NCI-H146 (cell line): ENCODE measurements at places on chromosomes 3 and 15.

DNA sequence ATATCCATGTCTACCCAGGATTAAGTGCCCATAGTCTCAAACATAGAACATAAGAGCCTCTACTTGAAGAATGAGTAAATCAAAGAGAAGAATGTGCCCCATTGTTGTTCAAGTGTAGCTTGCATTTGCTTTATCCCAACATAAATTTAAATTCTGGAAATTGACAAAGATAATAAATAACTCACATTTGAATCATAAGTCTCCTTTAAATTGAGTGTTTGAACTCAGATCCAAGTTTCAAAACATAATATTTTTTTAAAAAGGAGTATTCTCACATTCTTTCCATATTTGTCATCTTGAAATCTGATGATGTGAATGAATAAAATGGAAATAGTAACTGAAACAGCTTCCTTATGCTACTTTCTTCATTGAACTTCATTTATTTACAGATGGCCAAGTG, 135.2 kb downstream of the MECOM start:
- DNase-seq: no peak

- peak; percentile 1 for DNase-seq
Measured at GRCh38 chr3:25532431-25533162, 104.5 kb downstream of the RARB start.

DNA sequence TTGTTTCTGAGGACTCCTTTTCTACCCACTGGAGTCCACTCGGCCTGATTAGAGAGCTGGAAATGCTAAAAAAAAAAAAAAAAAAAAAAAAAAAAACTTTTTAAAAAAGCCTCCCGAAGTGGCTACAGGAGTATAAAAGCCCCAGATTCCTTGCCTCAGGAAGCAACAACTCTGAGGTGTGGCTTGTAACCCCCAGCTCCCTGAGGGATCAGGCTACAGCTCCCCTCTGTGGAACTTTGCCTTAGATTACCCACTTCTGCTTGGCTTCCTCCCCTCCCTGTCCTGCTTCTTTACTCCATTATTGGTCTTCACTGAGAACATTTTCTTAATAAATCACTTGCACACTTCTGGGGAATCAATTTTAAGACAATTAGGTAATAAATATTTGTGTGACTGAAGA, 49.7 kb upstream of the GADL1 start:
- no peak for DNase-seq

DNA sequence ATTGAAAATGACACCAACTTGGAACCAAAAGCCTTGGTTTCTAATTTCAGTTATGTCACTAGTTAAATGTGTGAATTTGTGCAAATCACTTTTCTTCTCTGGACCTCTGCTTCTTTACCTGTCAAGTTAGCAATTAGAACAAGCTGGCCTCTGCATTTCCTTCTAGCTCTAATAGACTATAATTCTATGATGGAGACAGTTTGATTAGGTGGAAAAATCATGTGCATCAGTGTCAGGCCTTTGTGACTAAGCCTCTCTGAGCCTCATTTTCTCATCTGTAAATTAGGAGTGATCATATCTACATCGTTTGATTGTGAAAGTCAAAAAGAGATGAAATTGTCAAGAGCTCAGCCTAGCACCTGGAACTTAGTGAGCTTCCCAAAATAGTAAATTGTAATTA, 712.9 kb downstream of the MECOM start:
- DNase-seq: no peak

DNA sequence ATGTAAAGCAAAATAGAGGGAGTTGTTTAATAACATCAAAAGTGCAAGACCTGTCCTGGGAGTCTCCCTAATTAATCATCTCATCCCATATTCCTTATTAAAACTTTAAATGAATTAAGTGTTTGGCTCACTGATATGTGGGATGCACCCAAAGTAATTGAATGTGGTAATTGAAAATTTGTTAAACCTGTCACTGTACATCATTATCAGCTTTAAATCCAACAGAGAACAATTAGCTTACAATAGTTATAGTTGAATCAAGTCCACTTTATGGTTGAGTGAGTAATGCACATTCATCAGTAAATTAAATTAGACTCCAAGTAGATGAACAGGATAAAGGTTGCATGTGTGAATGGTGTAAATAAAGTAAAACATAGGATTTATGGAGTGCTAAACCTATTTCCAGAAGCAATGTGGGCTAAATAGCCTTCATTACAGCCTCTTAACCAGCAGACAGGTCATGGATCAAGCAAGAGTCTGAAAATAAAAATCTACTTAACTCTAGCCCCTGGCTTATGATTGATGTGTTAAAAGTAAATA, 608.2 kb upstream of the CCDC54 start:
- DNase-seq: no peak
